ENCODE measurements at places on chromosomes 3 and 15. TPM values are rescaled to one million over a fixed set of nuclear protein-coding genes. Genes with fewer than 3 reads are reported as not detected.
A peak's percentile ranks its signal among the peaks of the same experiment; 100 is the strongest.

KIF15 gene
- 58.8 TPM for total RNA-seq

GRCh38 chr3:111068574-111068973, 3.0 kb upstream of the NECTIN3 start:
- DNase-seq, result no peak

GRCh38 chr15:68404056-68404798, 27.7 kb downstream of the ITGA11 start:
- no peak for DNase-seq

DNA sequence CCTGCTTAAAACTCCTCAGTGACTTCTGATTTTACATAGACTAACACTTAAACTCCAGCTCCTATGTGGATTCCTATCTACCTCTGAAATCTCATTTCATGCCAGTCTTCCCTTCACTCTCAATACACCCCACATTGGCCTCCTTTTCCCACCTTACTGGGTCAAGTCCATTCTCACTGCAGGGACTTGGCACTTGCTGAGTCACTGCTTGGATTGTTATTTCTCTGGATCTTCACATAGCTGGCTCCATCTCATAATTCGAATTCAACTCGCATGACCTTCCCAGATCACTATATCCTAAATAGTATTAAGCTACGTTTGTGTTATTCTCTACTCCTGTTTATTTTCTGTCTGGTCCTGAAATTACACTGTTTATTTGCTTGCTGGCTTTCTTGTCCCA, 59.6 kb upstream of the FRMD4B start:
- DNase-seq, result no peak

GRCh38 chr15:87599616-87600015, 656.9 kb downstream of the NTRK3 start:
- no peak for DNase-seq

IQCH gene
- 0.77 TPM for total RNA-seq

SNRPN gene
- total RNA-seq, result 50.7 TPM

CTXN2 gene
- not detected for total RNA-seq

RTP1 gene
- not detected for total RNA-seq

SLC24A5 gene
- total RNA-seq, result not detected

DNA sequence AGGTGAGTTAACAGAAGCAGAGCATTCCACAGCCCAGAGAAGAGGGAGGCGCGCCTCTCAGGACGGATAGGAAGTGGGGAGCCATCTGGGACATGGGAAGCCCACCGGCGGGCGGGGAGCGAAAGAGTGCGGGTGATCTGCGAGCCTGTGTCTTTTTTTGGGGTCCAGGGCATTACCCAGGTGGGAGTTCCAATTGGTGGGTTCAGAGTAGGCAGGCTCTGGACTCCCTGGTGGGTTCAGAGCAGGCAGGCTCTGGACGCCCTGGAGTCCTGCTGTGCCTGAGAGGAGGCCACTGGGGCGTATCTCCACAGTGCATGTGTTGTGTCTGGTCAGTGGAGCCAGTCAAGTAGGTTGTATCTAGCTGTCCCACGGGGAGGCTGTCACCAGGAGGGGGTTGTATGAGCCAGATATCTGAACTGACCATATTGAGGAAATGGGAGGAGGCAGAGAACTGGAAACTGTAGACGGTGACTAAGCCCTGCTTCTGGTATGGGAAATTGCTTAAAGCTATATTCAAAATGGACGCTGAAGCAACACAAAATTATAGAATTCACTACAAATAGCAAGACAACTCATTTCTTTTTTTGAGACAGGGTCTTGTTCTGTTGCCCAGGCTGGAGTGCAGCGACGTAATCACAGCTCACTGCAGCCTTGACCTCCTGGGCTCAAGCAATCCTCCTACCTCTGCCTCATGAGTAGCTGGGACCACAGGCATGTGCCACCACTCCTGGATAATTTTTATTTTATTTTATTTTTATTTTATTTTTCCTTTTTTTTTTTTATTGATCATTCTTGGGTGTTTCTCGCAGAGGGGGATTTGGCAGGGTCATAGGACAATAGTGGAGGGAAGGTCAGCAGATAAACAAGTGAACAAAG, 34.5 kb upstream of the CHST2 start:
- no peak for DNase-seq

DNA sequence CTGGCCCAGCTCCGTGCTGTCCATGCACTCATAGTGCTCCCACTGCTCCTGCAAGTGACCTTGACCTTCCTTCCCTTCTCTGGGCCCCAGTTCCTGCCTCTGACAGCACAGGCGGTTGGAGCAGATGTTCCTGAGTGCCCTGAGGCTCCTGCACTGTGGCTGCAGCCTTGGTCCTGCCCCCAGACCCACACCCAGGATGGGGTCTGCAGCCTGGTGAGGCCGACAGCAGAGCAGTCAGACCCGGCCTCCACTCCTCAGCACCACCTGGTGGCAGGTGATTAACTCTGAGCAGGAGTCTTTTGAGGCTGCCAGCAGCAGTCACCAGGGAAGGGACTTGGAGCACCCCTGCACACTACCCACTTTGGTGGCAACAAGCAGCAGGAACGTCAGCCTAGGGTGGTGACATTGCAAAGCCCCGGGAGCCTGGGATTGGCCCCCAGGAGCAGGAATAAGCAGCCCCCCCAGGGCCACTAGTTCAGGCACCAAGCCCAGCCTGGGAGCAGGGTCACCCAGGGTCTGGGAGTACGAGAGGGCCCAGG, 64.6 kb downstream of the CYP11A1 start:
- peak; percentile 57 for DNase-seq

GRCh38 chr3:105733356-105733755, 135.5 kb downstream of the CBLB start:
- no peak for DNase-seq

SHC4 gene
- 0.30 TPM for total RNA-seq

GOLGA6B gene
- not detected for total RNA-seq

GRCh38 chr3:18891641-18892040, 256.7 kb upstream of the KCNH8 start:
- peak; percentile 23 for DNase-seq

ITIH4 gene
- total RNA-seq, result 28.6 TPM

GRCh38 chr3:71956069-71956340, 171.1 kb upstream of the PROK2 start:
- no peak for DNase-seq

GRCh38 chr15:70466895-70467529, 296.3 kb downstream of the UACA start:
- DNase-seq, result peak; percentile 61

DNA sequence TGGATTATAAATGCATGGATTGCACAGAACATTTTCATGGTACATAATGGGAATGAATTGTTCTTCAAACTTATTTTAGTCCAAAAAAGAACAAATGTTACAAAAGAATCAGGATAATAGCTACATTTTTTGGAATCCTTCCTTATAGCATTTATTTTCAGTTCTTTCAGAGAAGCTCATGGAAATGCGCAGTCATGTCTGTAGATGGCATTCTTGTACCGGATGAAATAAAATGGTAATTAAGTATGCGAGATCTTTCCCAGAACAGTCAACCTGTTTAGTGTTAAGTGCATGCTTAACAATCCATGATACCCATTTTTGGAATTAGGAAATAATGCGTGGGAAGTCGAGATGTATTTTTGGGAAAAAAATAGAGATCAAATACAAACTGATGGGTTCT, 38.2 kb upstream of the GOLGA8B start:
- no peak for DNase-seq

MORC1 gene
- total RNA-seq, result not detected

DNA sequence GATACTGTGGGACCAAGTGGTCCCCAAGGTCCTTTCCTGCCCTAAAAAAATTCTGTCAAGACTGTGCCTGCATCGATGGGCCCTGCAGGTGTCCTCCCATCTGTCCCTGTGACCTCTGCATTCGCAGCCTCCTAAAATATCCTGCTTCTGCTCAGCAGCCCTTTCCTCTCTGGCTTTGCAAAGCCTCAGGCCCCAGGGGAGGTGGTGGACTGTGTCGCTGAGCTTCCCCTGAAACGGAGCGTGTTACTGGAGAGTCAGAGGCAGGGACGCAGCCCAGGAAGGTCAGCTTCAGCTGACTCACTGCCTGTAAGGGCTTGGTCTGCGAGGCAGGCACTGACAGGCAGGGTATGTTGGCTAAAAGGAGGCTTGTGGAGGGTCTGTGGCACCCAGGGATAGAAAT, 110.0 kb downstream of the RAB11A start:
- no peak for DNase-seq

- no peak for DNase-seq
Observed at GRCh38 chr3:120198305-120198878, 86.6 kb downstream of the GPR156 start.

GRCh38 chr15:76070921-76071635, 11.3 kb downstream of the TMEM266 start:
- no peak for DNase-seq

MESP1 gene
- 1.1 TPM for total RNA-seq

- no peak for DNase-seq
Observed at GRCh38 chr3:52315977-52316764, at the start of gene DNAH1. Gene DNAH1, plus strand, starts transcription at chr3:52316319. Its CDS starts 6,124 bp downstream, at chr3:52322443.

DNA sequence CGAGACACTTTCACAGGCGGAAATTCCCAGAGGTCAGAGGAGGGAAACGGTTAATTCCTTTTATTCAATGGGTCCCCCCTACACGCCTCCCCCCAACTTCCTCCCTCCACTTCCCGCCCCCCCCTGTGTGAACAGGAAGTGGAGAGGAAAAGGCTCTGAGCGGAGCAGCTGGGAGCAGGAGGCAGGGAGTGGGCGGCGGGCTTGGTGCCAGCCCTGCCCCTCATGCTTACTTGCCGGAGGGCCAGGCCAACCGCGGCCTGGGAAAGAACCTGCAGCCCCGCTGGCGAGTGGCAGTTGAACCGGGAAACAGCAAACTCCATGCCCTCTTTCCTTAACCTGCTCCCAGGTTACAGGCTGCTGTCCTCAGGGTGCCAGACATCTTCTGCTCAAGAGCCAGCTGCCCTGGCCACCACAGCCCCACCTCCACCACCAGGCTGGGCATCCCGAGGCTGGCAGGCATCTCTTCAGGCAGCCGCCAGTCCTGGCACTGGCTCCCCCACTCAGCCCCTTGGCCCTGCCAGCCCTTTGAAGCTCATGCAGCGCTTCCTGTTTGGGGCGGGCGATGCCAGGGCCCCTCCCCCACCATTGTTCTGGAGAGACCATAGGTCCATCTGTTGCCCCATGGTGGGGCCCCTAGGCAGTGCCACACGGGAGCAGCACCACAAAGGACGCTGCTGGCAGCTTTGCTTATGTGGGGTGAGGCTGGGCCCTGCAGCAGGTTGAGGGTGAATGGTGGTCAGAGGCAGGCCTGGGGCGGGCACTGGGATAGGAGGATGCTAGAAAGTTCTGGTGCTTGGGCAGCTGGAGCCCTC, 12.9 kb downstream of the VPS18 start:
- peak; percentile 62 for DNase-seq

DNA sequence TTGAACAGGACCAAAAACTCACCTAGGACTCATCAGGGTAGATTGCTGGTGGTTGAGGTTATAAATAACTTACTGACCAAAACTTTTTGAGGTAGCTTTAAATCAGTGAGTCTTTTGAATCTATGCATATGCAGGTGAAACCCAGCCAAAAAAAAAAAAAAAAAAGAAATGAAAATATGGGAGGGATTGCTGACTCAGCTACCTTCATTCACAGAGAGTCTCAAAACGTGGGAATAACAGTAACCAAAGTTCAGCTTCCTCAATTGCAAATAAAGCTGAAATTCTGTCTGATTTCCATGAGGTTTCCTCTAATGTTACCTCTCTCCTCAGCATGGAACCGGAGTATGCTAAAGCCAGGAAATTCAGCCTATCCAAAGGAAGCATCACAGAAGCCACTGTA, 95.2 kb upstream of the SEMA6D start:
- no peak for DNase-seq

CCK gene
- total RNA-seq, result not detected

GRCh38 chr3:182618085-182618732, 175.1 kb upstream of the ATP11B start:
- DNase-seq, result no peak

GRCh38 chr15:28917791-28918140, 32.0 kb downstream of the APBA2 start:
- DNase-seq, result no peak

- no peak for DNase-seq
Observed at GRCh38 chr15:82646250-82647044, 716 bp downstream of the CPEB1 start.

- DNase-seq, result no peak
Observed at GRCh38 chr3:16028604-16029003, 145.9 kb upstream of the GALNT15 start.

GRCh38 chr3:110414855-110415254, 656.8 kb upstream of the NECTIN3 start:
- no peak for DNase-seq

DNA sequence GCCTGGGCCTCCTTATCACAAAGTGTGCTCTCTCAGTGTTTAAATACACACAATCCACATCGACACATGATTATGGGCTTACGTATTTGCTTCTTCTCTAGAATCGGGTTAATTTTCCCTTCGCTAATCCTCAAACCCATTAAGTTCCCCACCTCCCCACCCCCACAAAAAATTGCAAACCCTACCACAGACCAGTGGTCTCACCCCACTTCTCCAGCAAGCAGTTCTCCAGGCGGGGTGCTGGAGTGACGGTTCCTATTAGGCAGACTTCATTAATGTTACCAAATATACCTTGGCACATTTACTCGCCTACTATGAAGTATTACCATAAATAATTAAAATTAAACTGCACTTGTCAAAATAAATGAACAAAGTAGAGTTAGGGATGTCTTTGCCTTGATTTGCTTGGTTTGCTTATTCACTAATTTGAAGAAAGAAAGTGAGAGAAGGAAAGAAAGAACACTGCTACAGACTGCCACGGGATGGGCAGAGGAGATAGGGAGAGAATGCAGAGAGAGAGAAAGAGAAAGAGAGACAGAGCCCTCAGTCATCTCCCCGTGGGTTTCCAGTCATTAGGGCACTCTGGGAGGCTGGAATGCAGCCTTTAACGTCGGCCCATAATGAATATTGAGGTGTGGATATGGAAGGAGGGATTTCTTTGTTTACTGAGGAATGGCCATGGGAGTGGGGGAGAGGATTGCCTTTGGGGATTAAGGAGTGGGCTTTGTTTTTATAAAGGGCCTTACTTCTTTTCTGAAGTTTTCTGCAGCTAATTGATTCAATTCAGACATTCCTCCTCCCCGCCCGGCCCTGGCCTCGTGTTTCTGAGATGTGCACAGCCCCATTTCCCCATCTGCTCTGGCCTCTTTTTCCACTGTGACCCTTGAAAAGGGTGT, 39.7 kb upstream of the POLG start:
- no peak for DNase-seq

ADPRH gene
- total RNA-seq, result 1.8 TPM

- peak; percentile 60 for DNase-seq
Observed at GRCh38 chr15:43204016-43204901, 16.6 kb downstream of the EPB42 start.

Measured in activated CD4-positive, alpha-beta T cell treated with anti-CD3 and anti-CD28 coated beads, Interleukin-2, amount 10 ng/mL, durations not matched to agents 7 days and 5 days (primary cell).